NCI-H774 (cell line): ENCODE measurements at places on chromosomes 2 and 18.

- DNase-seq: peak; percentile 93
Measured at GRCh38 chr2:229417916-229418315, 146.8 kb upstream of the PID1 start.

- no peak for DNase-seq
Measured at GRCh38 chr2:215535125-215535668, 99.3 kb upstream of the FN1 start.

DNA sequence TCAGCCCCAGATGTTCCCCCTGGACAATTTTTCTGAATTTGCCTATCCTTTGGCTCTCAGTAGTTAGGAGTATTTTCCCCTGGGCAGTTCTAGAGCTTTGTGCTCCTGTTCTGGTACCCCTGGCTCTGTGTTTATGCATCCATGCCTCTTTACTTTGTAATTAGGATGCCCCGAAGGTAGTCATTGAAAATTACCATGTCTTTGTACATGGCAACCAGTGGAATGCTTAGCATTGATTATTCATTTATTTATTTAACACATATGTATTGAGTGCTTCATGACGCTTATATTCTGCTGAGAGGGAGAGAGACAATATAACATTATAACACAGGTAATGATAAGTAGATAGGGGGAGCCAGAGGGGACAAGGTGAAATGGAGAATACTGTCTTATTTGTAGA lies 346.5 kb downstream of the PARD3B start:
- DNase-seq: no peak

DNA sequence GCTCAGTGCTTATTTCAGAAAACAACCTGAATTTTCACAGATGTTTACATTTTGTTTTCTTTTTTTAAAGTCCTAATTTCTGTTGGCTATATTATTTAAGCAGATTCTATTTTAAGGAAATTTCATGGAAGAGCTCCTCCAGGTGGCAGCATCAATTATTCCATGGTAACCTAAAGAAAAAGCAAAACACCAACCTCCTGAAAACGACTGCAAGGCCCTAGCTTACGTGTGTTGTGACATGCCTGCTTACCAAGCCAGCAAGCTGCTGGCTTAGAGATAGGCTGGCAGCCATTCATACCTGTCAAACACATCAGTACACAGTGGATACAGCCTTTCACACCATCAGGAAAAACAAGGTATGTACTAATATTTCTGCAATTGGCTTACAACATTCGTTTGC lies 64.9 kb downstream of the LPIN2 start:
- no peak for DNase-seq

DNA sequence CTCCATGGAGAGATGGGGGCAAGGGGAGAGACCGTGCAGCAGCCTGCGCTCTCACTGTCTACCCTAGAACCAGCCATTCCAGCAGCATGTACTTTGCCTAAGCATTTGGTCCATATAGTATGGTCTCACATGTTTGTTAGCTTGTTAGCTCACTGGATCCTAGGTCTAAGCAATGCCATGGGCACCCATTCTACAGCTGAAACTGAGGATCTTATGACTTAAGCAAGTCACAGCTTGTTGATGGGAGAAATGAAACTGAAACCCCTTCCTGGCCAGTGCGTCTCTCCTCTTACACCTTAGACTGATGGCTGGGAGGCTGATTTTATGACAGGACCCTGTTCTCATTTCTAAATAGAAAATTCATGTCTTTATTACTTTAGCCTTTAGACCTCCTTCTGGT lies 90.1 kb downstream of the EPAS1 start:
- DNase-seq: no peak
